ENCODE measurements at places on chromosomes 2 and 18.

DNA sequence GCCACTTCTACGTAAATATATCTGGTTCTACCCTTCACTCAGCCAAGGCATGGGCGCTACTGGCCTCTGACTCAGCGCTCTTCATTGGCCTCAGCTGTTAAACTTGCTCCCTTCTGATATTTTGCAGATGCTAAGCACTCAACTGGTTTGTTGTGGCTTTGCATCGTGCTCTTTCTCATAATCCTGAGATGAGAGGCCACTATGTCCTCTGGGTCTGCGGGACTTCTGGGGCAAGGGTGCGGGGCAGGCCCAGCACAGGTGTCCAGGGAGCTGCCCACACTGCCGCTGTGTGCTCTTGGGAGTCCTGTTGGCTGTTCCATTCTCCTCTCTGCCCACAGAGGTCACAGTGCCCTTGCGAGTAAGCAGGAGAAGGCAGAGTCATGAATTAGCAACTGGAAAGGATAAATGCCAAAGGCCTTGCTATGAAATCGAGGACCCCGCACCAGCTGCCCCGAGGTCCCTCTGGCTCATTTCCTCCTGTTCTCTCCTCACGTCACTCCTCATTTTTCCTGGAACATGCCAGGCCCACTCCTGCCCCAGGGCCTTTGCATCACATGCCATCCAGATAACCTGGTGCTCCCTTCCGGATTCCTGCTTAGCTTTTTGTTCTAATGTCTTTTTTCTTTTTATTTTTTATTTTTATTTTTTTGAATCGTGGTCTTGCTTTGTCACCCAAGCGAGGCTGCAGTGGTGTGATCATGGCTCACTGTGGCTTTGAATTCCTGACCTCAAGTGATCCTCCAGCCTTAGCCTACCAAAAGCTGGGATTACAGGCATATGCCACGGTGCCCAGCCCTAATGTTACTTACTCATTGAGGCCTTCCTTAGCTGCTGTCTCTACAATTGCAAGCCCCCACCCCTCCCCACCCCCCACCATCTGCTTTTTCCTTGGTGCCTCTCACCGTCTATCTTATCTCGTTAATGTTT, 34.9 kb upstream of the MAT2A start:
- DNase-seq = no peak

DNA sequence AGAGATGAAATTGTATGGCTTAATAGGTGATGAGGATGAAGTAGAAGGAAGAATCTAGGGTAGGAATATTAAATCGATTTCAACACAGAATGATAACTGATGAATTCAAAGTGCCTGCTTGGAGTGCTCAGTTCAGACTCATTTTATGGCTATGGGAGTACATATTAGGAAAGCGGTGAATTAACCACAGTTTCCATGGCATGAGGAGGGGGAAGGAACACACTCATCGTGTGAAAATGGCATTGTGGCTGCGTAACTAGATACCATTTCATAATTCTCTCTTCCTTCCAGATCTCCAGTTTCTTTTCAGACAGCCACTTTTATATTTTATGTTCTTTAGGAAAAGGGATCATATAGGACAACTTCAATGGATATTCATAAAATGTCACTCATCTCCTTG, 232.3 kb upstream of the KCNJ3 start:
- DNase-seq = no peak

GRCh38 chr2:148614014-148614321, 30.6 kb upstream of the EPC2 start:
- peak; percentile 50 for DNase-seq

GRCh38 chr2:55107436-55107835, 57.2 kb upstream of the RTN4 start:
- DNase-seq = no peak

GRCh38 chr2:78023356-78023755, 501.2 kb upstream of the LRRTM4 start:
- DNase-seq = no peak

- no peak for DNase-seq
Observed at GRCh38 chr2:128577141-128577930, 258.7 kb upstream of the HS6ST1 start.
